ENCODE measurements at places on chromosomes 4 and X.

GRCh38 chr4:88514557-88515511, 8.7 kb downstream of the PYURF start:
- no peak for DNase-seq

DNA sequence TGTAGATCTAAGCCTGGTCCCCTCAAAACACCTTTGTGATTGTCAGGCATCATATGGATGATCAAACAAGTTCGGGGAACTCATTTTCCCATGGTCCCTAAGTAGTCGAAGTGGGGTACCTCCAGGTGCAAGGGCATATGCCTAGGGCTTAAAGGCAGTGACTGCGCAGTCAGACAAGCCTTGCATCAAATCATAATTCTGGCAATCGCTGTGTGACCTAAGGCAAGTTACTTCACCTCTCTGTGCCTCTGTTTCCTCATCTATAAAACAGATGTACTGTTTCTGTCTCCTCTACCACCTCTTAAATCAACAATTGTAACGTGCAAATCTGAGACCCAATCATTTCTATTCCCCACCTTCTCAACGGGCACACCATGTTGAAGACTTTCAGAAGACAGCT, 1.8 kb downstream of the CD99L2 start:
- no peak for DNase-seq

DNA sequence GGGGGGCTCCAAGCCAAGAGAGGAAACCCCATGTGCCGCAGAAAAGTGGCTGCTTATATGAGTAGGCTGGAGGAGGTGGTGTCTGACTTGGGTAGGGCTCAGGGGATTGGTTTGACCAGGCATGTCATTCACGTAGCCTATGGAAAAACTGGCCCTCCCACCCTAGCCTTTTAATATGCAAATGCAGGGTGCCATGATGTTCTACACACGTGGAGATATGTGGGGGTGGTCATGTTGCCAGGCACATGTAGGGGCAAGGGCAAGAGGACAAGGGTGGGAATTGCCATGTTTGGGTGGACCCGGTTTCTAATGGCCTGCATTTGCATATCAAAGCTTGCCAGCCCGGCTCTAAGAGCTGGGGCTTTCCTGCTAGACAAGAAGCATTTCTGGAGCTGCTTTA, 86.9 kb upstream of the SHISA3 start:
- no peak for DNase-seq

- no peak for DNase-seq
These were observed 315.4 kb downstream of the PPP3CA start for GRCh38 chr4:101031971-101032370.

DNA sequence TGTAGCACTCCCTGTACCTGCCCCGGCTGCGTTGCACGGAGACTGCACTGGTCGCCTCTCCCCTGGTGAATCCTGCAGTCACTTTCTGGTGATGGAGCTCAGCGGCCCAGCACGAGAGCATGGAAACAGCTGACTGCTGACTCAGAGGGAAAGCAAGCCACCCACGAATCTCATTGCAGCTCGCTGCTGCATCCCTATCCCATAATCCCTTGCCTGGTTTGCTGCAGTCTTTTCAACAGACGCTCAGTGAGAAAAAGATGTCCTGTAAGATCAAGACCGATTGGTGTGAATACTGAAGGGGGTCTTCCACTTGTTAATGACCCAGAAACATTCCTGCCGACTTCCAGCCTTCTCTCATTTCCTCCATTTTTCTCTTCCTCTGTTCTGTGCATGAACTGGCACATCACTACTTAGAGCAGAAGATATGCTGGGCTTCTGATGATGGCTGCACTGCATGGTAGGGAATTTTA, 52.9 kb downstream of the TRIM2 start:
- DNase-seq: no peak

Measured in central memory CD8-positive, alpha-beta T cell (primary cell).